ENCODE measurements at places on chromosomes 3 and 15. TPM values are rescaled to one million over a fixed set of nuclear protein-coding genes. Genes with fewer than 3 reads are reported as not detected.

GRCh38 chr3:132343018-132343612 is 25.9 kb downstream of the ACP3 start:
- H3K4me3 ChIP-seq = peak overlapping the region; percentile 10
- no peaks in the 10 kb centered on the region for H3K36me3 ChIP-seq
- no peak overlapping the region for H3K27ac ChIP-seq
- peaks cover 27% of the 10 kb centered on the region for H3K4me1 ChIP-seq
- no peaks in the 10 kb centered on the region for H3K27me3 ChIP-seq

DNA sequence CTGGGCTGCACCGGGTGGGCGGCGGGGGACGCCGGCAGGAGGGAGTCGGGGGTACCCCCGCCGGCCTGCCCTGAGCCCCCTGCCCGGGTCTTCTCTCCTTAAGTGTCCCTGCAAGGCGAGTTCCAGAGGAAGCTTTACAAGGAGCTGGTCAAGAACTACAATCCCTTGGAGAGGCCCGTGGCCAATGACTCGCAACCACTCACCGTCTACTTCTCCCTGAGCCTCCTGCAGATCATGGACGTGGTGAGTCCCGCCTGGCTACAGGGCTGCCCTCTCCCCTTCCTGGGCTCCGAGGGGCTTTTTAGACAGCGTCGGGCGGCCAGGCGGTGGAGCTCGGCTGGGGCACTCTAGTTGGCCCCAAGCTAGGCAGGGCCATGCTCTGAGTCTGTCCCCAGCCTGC is 480 bp downstream of the CHRNA7 start:
- peaks cover 42% of the 10 kb centered on the region for H3K27me3 ChIP-seq
- H3K27ac ChIP-seq = no peak overlapping the region
- no peaks in the 10 kb centered on the region for H3K36me3 ChIP-seq
- H3K4me3 ChIP-seq = peak overlapping the region; percentile 57
- peaks cover 15% of the 10 kb centered on the region for H3K4me1 ChIP-seq

DNA sequence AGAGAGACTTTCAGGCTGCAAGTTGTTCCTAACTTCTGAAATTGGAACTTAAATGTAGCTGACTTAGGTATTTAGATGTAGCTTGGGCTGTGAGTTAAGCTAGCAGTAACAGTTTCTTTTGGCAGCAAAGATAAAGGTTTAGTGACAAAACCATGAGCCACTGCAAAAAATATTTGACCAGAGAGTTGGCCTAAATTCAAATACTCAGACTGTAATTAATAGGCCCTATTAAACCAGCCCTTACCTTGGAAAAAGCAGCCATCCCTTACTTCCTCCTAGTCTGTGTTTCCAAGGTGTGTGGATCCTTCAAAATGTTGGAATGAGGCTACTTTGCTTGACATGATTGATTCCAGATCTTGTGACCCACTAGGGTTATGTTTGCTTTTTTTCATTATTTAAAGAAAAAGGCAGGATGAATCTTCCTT is 8.2 kb downstream of the TPM1 start:
- no peaks in the 10 kb centered on the region for H3K36me3 ChIP-seq
- H3K4me1 ChIP-seq = peaks cover 79% of the 10 kb centered on the region
- no peak for DNase-seq
- H3K27ac ChIP-seq = peak overlapping the region; percentile 92

DNA sequence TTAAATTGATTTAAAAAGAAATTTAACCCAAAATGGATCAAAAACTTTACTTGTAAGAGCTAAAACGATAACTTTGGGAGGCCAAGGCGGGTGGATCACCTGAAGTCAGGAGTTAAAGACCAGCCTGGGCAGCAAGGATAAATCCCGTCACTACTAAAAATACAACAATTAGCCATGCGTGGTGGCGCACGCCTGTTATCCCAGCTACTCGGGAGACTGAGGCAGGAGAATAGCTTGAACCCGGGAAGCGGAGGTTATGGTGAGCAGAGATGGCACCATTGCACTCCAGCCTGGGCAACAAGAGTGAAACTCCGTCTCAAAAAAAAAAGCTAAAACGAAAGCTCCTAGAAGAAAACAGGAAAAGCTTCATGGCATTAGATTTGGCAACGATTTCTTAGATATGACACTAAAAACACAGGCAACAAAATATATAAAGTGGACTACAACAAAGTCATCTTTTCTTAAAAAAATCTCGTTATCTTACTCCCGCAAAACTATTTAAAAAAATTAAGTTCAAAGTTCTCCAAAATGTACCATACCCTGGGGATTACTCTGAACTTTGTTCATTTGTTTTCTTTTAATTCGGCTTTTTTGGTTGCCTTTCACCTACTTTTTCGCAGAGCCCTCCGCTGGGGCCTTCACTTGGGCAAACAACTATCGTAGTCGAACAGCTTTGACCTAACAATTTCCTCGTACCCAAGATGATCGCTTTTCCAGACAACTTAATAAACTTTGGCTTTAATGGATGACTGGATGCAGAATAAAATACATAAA is 2.9 kb downstream of the HDDC3 start:
- no peaks in the 10 kb centered on the region for H3K27me3 ChIP-seq
- H3K4me1 ChIP-seq = peaks cover 45% of the 10 kb centered on the region
- peak overlapping the region; percentile 96 for H3K27ac ChIP-seq
- DNase-seq = no peak
- H3K4me3 ChIP-seq = peak overlapping the region; percentile 93

GRCh38 chr15:89675606-89676005 is 3.6 kb downstream of the PLIN1 start:
- DNase-seq = no peak
- H3K4me1 ChIP-seq = peaks cover 11% of the 10 kb centered on the region
- H3K36me3 ChIP-seq = no peaks in the 10 kb centered on the region
- H3K27ac ChIP-seq = no peak overlapping the region
- H3K4me3 ChIP-seq = no peak overlapping the region

- H3K4me1 ChIP-seq = peaks cover 45% of the 10 kb centered on the region
- no peaks in the 10 kb centered on the region for H3K36me3 ChIP-seq
- peak; percentile 93 for DNase-seq
- peak within 1 kb of the TSS; percentile 66 for H3K4me3 ChIP-seq
These were observed at the start of gene FRMD4B for GRCh38 chr3:69385723-69386555. Gene FRMD4B, minus strand, starts transcription at chr3:69386088. Its CDS starts 99 bp downstream, at chr3:69385989.

- H3K27me3 ChIP-seq = peaks cover 4% of the 10 kb centered on the region
- H3K36me3 ChIP-seq = no peaks in the 10 kb centered on the region
- H3K4me1 ChIP-seq = no peaks in the 10 kb centered on the region
- no peak overlapping the region for H3K27ac ChIP-seq
- H3K4me3 ChIP-seq = no peak overlapping the region
- no peak for DNase-seq
These were observed 146.4 kb downstream of the ERC2 start for GRCh38 chr3:56321892-56322291.

- no peak overlapping the region for H3K4me3 ChIP-seq
- H3K36me3 ChIP-seq = no peaks in the 10 kb centered on the region
- no peak for DNase-seq
- H3K4me1 ChIP-seq = no peaks in the 10 kb centered on the region
These were observed 54.8 kb downstream of the MAGEF1 start for GRCh38 chr3:184656829-184657681.

DNA sequence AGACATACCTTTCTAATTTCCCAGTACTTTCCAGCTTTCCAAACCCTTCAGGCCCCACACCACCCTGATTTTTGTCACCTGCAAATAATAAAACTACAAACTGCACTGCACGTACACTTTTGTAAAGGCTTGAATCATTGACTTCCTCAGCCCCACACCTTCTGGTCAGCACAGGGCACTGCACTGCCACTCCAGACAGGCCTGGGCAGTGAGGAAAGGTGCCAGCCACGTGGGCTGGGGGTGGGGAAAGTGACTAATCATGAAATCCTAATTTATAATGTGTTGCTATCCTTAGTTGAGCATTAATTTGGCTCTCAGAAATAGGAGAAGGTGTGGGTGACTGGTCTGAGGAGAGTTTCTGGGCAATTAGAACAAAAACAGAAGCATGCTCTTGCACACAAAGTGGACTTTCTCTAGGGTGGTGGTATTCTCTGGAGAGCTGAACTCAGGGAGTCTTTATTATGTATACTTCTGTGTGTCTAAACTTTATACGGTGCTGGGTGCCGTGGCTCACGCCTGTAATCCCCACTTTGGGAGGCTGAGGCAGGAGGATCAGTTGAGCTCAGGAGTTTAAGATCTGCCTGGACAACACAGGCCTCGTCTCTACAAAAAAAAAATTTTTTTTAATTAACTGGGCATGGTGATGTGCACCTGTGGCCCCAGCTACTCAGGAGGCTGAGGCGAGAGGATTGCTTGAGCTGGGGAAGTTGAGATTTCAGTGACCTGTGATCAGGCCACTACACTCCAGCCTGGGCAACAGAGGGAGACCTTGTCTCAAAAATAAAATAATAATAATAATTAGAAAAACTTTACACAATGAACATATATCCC is 58.2 kb upstream of the FLNB start:
- H3K4me1 ChIP-seq = peaks cover 28% of the 10 kb centered on the region
- H3K4me3 ChIP-seq = no peak overlapping the region
- no peak for DNase-seq
- no peaks in the 10 kb centered on the region for H3K36me3 ChIP-seq

- no peak overlapping the region for H3K4me3 ChIP-seq
- H3K36me3 ChIP-seq = no peaks in the 10 kb centered on the region
- no peaks in the 10 kb centered on the region for H3K27me3 ChIP-seq
- no peak overlapping the region for H3K27ac ChIP-seq
- H3K4me1 ChIP-seq = peaks cover 55% of the 10 kb centered on the region
- peak; percentile 86 for DNase-seq
These were observed 221.1 kb downstream of the SLCO3A1 start for GRCh38 chr15:92074646-92075045.

GRCh38 chr3:124935794-124936542 is 1.4 kb upstream of the MUC13 start:
- no peaks in the 10 kb centered on the region for H3K36me3 ChIP-seq
- DNase-seq = no peak
- H3K27me3 ChIP-seq = no peaks in the 10 kb centered on the region
- no peaks in the 10 kb centered on the region for H3K4me1 ChIP-seq

DNA sequence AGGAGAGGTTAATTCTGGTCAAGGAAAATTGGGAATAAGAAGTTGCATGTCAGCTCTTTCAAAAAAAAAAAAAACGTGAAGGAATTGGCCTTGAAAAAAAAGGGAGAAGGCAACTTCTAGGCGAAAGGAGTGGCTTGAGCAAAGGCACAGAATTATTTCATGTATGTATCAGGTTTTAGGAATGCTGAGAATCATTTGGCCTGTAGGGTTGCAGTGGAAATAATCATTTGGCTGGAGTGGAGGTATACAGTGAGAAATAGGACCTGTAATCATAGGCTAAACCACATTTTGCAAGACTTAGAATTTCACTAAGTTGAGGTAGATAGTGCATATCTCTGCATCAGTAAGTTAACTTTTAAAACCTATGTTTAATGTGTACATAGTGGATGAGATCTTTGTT is 54.9 kb downstream of the EPHA6 start:
- H3K27me3 ChIP-seq = no peaks in the 10 kb centered on the region
- H3K36me3 ChIP-seq = no peaks in the 10 kb centered on the region
- no peaks in the 10 kb centered on the region for H3K4me1 ChIP-seq

DNA sequence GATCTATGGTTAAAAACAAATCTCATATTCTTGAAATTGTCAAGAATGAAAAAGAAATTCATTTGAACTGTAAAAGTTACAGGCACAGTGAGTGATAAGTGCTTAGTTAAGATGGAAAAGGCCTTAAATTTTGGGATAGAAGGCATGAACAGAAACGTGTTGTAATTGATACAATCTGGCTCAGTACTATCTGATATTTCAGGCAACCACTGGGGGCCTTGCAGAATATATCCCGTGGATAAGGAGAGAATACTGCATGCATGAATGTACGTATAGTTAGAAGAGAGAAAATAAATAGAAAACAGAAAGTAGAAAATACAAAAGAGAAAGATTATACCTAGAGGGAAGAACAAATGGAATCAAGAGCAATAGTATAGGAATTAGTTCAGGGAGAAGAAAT is 741.4 kb upstream of the CCDC54 start:
- no peaks in the 10 kb centered on the region for H3K4me1 ChIP-seq
- H3K36me3 ChIP-seq = no peaks in the 10 kb centered on the region
- no peaks in the 10 kb centered on the region for H3K27me3 ChIP-seq
- H3K4me3 ChIP-seq = no peak overlapping the region

DNA sequence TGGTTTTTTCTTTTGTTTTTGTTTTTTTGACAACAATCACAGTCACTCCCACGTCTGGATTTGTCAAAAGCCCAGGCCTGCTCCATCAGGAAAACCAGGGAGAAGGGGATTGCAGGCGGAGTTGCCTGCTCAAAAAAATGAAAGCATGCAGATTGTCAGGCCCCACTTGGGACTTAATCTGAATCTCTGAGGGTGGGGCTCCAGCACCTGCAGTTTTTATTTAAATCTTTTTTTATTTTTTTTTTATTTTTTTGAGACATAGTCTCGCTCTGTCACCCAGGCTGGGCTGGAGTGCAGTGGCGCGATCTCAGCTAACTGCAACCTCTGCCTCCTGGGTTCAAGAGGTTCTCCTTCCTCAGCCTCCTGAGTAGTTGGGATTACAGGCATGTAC is 140.9 kb downstream of the FOXP1 start:
- no peak overlapping the region for H3K4me3 ChIP-seq
- H3K27ac ChIP-seq = peak overlapping the region; percentile 82
- peaks cover 81% of the 10 kb centered on the region for H3K4me1 ChIP-seq
- no peak for DNase-seq

DNA sequence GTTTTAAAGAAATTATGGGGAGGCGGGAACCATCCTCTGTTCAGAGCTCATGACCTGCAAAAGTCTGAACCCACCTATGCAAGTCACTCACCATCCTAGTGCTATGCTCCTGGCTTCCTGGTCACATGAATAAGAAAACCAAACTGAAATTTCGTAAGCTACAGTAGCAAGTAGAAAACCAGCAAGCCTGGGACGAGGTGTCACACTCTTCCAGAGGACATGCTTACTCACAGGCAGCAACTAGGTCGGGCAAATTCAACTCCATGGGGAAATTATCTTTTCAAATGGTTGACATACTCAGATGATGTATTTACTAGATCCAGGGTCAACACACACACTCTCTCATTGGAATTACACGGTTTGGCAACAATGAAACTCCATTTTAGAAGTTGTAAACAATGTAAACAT is 31.3 kb downstream of the LDHAL6B start:
- peaks cover 14% of the 10 kb centered on the region for H3K4me1 ChIP-seq
- H3K4me3 ChIP-seq = no peak overlapping the region
- H3K36me3 ChIP-seq = no peaks in the 10 kb centered on the region
- H3K27ac ChIP-seq = no peak overlapping the region
- H3K27me3 ChIP-seq = no peaks in the 10 kb centered on the region

DNA sequence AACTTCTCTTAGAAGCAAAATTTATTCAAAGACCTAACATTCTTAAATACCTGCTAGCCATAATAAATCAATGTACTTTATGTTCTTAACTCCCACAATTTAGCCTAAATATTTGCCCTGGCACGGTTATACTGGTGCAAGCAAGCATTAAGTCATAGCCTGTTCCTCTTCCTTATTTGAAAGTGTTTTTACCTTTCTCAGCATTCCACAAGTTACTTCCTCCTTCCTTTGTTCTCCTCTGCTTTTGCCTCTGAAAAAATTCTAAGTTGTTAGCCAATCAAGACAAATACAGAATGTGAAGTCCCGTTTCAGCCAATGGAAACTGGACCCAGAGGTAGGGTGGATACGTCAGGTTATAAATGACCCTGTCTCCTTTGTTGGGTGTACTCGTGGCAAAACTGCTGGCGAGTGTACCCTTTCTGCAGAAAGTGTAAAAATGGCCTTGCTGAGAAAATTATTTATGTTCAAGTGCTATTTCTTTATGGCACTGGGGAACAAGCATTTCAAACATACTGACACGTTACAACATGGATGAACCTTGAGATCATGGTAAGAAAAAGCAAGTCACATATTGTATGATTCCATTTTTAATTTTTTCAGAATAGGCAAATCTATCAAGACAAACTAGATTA is 3.1 kb upstream of the TATDN2 start:
- peaks cover 9% of the 10 kb centered on the region for H3K36me3 ChIP-seq
- H3K27ac ChIP-seq = no peak overlapping the region
- no peak overlapping the region for H3K4me3 ChIP-seq
- DNase-seq = no peak
- H3K4me1 ChIP-seq = peaks cover 18% of the 10 kb centered on the region

FAM81A gene
- 1.8 TPM for total RNA-seq

SERINC4 gene
- not detected for total RNA-seq

HDGFL3 gene
- total RNA-seq = 26.5 TPM

CATSPER2 gene
- total RNA-seq = 2.7 TPM

GPR149 gene
- total RNA-seq = not detected

FOXB1 gene
- total RNA-seq = not detected

NCBP2 gene
- total RNA-seq = 55.1 TPM

Measured in lower lobe of right lung (tissue), 2 donors.